Stimulated activated CD8-positive, alpha-beta memory T cell treated with anti-CD3 and anti-CD28 coated beads, Interleukin-7, amount 100 ng/mL, for 1 hour (primary cell): ENCODE measurements at places on chromosomes 4 and X.

DNA sequence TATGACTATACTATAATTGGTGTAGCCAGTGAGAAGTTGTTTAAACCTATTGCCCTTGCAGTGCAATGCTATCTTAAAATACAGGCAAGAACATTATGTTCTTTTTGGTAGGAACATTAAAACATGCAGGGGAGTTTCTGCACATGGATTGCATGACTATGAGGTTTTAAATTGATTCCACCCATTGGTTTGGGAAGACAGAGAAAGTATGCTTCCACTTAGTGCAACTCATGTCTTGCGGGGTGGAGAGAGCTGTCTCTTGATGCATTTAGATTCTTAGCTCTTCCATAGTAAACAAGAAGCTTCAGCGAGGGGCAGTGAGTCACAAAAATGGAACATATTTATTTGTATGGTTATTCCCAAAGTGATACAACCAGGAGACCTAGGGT, 39.5 kb upstream of the RASL11B start:
- no peak for DNase-seq

DNA sequence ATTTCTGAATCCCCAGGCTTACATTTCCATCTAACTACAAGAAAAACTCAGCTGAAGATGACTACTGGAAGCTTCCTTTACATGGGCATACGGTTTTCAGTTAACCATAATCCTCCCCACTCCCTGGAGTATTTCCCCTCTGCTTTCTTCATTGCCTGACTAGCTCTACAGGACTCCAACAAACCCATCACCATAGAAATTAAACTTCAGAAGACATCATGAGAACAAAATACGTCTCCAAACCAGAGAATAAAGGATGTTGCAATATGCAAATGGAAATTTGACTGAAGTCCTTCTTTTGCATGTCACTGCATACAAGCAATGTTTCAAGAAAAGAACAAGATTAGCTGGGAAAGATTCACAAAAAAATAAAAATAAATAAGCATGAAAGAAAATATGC, 170.2 kb upstream of the PCDH18 start:
- no peak for DNase-seq

DNA sequence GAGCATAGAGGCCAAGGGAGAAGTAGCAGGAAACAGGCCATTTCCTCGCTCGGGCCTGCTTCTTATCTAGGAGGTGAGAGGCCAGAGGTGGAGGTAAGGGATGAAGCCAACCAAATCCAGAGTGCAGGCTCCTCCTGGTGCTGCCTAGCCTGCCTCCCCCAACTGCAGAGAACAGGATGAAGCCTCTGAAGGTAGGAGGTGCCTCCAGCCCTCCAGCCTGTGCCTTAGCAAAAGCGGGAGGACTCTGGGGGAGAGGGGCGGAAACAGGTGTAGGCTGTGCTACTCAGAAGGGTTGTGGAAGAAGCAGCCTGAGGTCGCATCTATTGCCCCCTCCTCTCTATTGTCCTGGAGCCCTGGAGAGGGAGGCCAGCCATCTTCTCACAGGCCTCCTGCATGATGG, 2.9 kb upstream of the MTM1 start:
- no peak for DNase-seq

DNA sequence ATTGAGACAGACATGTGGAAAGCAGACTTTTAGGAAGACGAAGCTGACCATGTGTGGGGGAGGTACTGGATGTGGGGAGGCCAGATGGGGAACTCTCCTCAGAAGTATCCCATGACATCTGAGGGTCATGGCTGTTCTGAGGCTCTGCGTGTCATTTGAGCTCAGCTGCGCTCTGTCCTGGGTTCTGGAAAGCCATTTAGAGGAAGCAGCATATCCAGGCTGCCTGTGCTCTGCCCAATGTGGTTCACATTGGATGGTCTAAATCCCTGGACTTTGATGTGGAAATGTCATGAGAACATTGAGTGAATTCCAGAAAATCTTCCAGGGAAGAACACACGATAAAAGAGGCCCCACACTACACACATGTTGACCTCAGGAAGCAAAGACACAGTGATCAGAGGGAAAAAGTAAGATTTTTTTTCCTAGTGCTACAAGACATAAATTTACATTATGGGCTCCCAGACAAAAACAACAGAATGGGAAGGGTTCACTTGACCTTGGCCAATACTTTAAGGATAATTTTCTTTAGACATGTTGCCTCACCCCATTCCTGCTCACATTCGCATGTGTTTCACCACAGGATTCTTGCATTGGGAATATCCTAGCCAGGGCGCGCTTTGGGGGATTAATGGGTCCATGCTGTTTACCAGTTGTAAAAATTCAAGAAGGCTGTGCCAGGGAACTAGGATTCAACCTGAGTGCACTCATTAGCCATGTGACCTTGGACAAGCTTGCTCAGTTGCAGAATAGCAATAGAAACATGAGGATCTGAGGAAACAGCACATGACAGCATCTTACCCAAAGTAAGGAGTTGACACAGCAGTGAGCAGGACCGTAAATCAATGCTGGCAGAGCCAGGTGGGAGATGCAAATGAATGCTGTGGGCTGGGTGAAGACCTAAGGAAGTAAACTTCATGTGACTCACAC, 73.2 kb upstream of the C1QTNF7 start:
- DNase-seq: no peak

DNA sequence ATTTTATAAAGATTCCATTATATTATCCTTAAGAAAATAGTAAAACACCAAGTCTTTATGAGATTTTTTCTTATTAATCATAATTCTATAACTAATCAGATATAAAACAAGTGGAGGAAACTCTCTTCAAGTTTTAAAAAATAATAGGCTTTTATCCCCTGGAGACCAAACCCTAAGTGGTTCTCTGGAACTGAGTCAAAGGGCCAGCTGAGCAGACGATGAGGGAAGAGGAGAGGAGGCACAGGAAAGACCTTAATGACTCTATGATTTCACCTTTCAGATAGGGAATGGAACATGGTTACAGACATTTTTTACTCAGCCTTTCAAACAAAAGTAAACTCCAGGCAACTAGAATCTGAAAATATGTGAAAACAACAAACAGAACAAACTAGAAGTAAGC, 201.8 kb downstream of the SLC39A8 start:
- DNase-seq: no peak

- no peak for DNase-seq
Measured at GRCh38 chr4:993111-994029, at the start of gene SLC26A1. Gene SLC26A1 (minus strand): TSS chr4:993404. CDS start chr4:991703, 1,701 bp downstream.

GRCh38 chr4:145681518-145681917, 1.6 kb downstream of the C4orf51 start:
- no peak for DNase-seq

- no peak for DNase-seq
Measured at GRCh38 chr4:153008578-153009199, 72.6 kb downstream of the FHDC1 start.

- DNase-seq: no peak
Measured at GRCh38 chr4:163693776-163694175, 199.3 kb downstream of the TMA16 start.

GRCh38 chr4:168852933-168853713, 156.9 kb downstream of the CBR4 start:
- no peak for DNase-seq

- no peak for DNase-seq
Measured at GRCh38 chr4:93467484-93468155, 360.9 kb upstream of the ATOH1 start.

- DNase-seq: no peak
Measured at GRCh38 chr4:23390246-23390645, 499.6 kb downstream of the PPARGC1A start.

GRCh38 chrX:24396236-24396930, 35.9 kb downstream of the SUPT20HL1 start:
- no peak for DNase-seq

GRCh38 chr4:2792396-2792710, 532 bp upstream of the SH3BP2 start:
- no peak for DNase-seq

- no peak for DNase-seq
Measured at GRCh38 chrX:143664302-143664701, 28.4 kb upstream of the SLITRK4 start.

- DNase-seq: no peak
Measured at GRCh38 chr4:164571593-164572390, 182.1 kb upstream of the SMIM31 start.

DNA sequence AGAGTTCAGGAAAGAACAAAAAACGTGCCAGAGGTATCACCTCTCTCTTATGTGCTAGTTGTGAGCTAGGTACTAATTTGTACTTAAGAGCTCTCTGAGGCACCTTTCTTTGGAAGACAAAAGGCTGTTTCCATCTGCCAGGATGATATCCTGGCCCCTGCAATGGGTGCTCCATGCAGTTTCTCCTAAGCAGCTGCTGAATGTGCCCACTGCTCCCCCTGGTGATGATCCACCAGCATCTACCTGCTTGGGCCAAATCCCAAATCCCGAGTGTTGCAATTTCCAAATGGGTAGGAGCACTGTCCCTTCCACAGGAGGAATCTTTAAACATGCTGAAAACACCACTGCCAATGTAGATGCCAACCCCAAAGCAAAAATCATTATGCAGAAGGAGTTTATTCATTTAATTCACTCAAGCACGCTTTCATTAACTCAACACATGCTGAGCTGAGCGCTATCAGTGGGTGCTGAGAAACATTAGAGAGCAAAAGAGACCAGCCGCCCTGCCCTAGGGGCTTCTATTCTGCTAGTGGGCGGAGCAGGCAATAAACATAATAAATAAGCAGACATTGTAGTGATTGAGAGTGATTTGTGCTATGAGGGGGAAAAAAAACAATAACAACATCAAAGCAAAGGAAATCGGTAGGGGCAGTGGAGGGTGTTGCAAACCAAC, 69.6 kb upstream of the C4orf50 start:
- no peak for DNase-seq

GRCh38 chr4:2412885-2413716, 5.3 kb downstream of the ZFYVE28 start:
- DNase-seq: peak; percentile 78

DNA sequence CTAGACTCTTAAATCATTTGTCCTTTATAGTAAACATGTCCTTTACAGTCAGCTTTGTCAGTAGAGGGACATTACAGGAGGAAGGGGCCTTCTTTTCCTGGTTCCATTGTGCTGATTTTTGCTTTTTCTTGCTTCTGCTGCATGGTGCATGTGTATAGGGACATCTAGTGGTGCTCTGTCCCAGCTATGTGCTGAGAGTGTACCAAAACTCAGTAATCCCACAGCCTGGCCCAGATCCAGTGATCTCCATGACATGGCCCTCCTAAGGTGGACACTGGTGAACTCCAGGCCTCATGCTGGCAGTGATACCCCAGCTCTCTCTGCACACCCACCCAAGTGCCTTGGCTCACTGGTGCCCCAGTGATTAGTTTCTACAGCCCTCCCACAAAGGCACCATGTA, 45.2 kb downstream of the MAGEB17 start:
- DNase-seq: no peak

DNA sequence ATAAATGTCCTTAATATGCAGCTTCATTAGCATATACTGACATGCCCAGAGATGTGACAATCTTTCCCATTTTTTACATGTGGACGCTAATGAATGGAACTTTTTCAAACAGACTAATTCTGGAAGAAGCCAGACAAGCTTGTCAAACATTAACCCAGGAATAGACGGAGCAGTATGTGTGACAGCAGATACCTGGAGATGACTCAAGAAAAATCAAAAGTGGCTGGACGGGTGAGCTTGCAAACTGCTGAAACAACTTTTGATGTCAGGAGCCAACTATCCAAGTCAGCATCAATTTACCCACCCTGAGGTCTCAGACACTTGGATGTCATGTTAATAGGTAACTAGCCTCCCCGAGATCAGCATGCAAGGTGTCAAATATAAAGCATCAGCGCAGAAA, 183.0 kb downstream of the PACRGL start:
- DNase-seq: no peak

GRCh38 chr4:152999346-153000075, 63.4 kb downstream of the FHDC1 start:
- no peak for DNase-seq

DNA sequence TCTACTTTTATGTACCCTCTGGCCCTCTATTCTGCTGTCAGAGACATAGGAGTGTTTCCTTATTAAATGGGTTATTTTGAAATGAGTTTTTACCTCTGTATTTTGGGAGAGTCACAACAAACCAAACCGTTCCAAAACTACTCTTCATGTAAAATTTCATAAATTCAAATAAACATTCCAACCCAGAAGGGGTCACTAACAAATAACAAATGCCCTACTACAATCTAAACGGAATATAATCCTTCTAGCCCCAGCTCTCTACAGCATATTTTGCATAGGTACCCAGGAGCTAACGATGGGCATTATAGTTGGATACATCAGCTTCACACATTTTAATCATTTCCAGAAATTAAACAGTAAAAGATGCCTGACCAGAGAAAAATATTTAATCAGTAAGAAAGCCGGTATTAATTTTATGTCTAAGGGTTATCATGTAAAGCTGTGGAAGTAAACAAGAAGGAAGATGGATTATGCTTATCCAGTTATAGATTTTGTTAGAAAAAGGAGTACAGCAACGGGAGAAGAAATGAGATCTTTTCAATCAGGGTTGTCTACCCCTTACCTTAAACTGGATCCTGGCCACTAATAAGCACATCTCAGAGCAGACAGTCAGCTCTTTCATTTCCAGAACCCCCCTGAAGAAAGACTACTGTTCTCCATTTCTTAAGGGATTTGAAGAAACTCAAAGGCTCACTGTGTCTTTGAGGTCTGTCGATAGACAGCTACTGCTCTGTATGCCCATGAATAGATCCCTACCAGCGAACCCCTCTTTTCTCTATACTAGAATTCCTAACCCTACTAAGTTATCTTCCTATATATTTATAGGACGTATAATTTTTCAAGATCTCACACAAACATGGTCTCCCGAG, 1.2 kb downstream of the UGDH start:
- no peak for DNase-seq

- no peak for DNase-seq
Measured at GRCh38 chr4:26727844-26728243, 132.8 kb upstream of the STIM2 start.

DNA sequence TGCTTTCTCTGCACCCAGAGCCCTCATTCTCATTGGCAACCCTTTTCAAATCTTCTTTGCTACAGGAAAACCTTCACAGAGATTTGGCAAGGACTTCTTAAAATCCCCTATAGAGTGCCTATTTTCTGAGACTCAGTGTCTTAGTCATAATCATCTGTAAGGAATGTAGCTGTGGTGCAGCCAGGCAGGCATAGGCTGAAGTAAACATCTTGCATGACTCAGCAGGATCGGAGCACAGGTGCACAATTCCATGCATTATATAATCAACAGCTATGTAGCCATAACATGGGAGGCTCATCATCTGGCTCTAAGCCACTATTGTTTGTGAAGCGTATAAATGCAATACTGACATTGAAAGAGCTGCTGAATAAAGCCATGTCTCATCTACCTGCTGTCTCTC, 368.8 kb downstream of the MAGEE1 start:
- DNase-seq: no peak

DNA sequence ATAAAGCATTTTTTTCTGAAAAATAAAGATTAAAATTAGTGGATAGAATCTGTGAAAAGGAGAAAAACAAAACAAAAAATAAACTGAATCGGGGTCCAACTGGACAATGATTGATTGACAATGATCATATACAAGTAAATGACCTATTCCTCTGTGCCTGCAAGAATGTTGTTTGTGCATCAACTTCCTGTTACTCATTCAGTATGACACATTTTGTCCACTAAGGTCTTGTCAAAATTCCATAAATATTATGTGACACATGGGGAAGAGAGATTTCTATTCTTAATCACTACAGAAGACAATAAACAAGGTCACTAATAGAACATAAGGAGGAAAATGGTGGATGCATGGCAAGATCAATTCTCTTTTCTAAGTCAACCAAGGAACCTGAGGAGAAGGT, 54.9 kb downstream of the F8 start:
- no peak for DNase-seq

GRCh38 chr4:56863441-56864139, 42.1 kb upstream of the SPINK2 start:
- DNase-seq: no peak
